HEK293T (cell line): ENCODE measurements at places on chromosomes 5 and 9.

- no peak for DNase-seq
These were observed 8.5 kb downstream of the RGMB start for GRCh38 chr5:98781964-98782363.

DNA sequence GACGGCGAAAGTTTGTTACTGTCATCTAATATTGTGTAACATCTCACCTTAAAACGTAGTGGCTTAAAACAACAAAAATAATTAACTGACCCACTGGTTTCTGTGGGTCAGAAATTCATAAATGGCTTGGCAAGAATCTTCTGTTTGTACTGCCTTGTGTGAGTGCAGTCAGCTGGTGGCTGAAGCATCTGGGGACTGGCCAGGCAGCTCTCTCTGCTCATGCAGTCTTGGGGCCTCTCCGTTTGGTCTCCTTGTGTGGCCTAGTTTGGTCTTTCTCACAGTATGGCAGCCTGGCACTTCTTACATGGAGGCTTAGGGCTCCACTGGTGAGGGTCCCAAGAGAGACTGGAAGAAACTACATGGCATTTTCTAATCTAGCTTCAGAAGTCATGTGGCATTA, 49.0 kb upstream of the CTXN3 start:
- no peak for DNase-seq

DNA sequence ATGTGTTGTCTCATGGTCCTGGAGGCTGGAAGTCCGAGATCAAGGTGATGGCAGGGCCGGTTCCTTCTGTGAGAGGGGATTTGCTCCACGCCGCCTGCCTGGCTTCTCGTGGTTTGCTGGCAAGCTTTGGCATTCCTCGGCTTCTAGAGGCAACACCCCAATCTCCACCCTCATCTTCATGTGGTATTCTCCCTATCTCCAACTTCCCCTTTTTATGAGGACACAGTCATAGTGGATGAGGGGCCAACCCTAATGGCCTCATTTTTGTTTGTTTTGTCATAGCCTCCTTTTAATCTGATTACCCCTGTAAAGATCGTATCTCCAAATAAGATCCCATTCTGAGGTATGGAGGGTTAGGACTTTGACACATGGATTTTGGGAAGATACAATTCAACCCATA, 41.7 kb upstream of the CLK4 start:
- DNase-seq = no peak

GRCh38 chr9:37503736-37504135, 18.0 kb downstream of the POLR1E start:
- no peak for DNase-seq

DNA sequence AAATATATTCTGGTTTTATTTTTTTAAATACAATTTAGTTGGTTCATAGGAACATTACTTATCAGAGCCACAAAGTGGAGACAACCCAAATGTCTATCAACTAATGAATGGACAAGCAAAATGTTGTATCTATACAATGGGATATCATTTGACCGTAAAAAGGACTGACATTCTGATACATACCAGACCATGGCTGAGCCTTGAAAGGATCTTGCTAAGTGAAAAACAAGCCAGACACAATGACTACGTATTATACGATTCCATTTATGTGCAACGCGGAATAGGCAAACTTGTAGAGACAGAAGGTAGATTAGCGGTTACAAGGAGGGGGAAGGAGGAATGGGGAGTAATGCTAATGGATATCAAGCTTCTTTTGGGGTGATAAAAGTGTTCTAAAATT, 621.6 kb downstream of the BNC2 start:
- no peak for DNase-seq

- no peak for DNase-seq
These were observed 70.7 kb downstream of the CETN3 start for GRCh38 chr5:90338712-90339372.

GRCh38 chr9:9905736-9906135, 707.1 kb downstream of the PTPRD start:
- DNase-seq = no peak

- no peak for DNase-seq
These were observed 322.1 kb downstream of the ARHGEF28 start for GRCh38 chr5:73947906-73948640.

- no peak for DNase-seq
These were observed 203.2 kb downstream of the RAB3C start for GRCh38 chr5:58786035-58786434.

GRCh38 chr5:52119768-52120167, 667.9 kb upstream of the ITGA1 start:
- no peak for DNase-seq

GRCh38 chr9:96408409-96409280, 9.5 kb downstream of the ZNF367 start:
- no peak for DNase-seq

DNA sequence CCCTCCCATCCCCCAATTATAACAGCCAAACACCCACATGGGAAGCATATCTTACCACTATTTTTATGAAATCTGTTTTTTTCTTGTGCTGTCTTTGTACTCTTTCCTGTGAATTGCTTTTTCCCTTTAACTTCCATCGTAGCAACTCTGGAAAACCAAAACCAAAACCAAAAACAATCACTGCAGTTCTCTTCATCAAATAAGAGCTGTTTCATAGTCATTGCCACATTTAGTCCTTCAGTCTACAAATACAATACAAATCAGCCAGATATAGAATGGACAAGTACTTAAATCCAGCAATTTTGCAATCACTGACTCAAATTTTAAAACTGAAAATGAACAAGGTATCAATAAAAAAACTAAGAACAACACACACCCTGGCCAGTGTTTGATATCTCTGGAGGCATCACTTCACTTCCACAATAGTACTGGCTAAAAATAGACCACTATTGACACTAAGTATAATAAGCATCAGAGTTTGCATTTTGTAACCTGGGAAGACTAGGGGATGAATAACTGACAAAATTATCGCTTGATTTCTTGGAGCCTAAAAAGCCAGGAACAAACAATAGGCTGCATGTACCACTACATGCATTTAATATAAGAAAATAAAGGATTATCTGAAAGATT, 5.4 kb downstream of the PUM3 start:
- no peak for DNase-seq

- no peak for DNase-seq
These were observed 103.3 kb downstream of the FBXL17 start for GRCh38 chr5:108278285-108279240.

DNA sequence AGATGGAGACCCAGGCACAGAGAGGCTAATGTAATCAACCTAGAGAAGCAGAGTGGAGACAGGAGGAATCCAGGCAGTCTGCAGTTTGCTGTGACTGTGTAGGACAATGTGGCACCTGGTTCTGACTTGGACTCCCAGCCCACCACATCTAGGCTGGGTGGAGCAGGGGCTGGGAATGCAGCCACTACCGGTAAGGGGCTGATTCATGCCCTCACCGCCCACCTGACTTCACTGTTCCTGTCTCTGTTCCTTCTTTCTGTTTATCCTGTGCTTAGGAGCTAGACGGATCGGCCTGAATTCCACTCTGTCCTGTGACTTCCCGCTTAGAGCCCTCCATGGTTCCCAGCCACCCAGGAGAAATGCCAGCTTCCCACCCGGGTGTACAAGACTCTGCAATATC, 2.6 kb downstream of the PDLIM4 start:
- no peak for DNase-seq
